H9 (cell line): ENCODE measurements at places on chromosomes 3 and 15.

DNA sequence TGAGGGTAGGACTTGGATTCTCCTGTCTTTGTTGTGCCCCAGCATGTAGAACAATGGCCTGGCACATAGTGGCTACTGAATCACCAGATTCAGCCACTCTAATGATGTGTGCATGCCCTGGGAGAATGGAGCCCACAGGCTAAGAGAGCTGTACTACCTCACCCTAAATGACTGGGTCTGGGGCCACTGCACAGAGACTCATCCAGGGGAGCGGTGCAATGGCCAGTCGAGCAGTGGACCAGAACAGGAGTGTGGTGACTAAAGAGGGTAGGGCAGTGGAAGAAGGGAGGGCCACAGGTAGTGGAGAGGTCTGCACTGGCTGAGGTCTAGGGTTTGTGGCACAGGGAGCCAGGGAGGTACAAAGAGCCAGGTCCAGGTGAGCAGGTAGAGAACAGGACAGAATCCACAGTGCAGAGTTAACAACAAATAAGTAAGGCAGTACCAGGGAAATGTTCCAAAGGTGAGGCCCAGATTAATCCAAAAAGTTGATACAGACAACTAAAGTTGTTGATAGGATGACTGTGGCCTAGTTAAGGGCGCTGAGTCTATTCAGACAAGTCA, 142.7 kb upstream of the ATP11B start:
- DNase-seq: no peak

- no peak for DNase-seq
Observed at GRCh38 chr3:32719335-32719734, 34.3 kb downstream of the CNOT10 start.

- no peak for DNase-seq
Observed at GRCh38 chr3:23987356-23987755, 42.3 kb downstream of the NR1D2 start.

DNA sequence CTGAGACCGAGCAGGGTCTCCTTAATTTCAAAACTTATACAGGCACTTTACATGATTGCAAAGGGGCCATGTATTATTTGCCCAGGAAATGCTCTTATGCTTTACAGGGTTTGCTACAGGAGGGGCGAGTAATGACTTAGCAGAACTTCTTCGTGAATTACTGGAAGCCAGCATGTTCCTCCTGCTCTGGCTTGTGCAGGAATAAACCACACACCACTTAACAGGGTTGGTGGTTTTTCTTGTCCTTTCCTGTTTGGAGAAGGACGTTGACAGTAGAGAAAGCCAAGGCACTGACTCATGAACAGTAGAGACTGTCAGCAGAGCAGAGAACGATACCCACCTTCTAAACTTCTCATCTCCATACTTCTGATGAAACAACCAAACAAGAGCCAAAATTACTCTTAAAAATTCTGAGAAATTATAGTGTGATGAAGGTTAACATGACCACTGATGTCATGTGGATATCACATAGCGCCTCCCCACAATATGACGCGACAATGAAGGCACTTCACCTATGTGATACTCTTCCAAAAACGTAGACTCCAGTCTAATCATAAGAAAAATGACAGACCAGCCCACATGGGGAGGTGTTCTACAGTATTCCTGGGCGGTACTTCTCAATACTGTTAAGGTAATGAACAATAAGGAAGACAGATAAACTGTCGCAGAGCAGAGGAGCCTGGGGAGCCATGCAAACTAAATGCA, 24.7 kb upstream of the MCTP2 start:
- DNase-seq: no peak

GRCh38 chr15:63522225-63522578, 17.8 kb downstream of the USP3 start:
- DNase-seq: no peak

DNA sequence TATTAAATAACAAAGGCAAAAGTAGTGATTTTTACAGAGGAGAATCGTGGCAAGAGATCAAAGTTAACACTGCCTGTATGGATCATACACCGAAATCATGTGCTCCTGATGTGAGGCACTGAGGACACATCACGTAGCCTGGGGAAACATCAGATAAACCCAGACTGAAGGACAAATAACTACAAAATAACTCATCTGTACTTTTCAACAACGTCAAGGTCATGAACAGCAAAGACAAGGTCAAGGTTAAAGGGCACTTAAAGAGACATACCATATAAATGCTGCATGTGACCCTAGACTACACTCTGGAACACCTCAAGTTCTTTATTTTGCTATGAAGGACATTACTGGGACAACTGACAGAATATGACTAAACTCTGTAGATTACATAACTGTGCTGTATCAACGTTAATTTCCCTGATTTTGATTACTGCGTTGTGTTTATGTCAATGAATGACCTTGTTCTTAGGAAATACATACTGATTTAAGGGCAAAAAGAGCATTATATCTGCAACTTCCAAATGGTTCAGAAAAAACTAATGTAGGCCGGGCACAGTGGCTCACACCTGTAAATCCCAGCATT, 48.1 kb downstream of the CHSY1 start:
- DNase-seq: no peak

- no peak for DNase-seq
Observed at GRCh38 chr3:129614435-129614834, 8.0 kb upstream of the PLXND1 start.

- DNase-seq: peak; percentile 53
Observed at GRCh38 chr3:82707035-82707434, 945.6 kb upstream of the GBE1 start.

GRCh38 chr3:42706721-42707619, 4.4 kb upstream of the HHATL start:
- DNase-seq: no peak

DNA sequence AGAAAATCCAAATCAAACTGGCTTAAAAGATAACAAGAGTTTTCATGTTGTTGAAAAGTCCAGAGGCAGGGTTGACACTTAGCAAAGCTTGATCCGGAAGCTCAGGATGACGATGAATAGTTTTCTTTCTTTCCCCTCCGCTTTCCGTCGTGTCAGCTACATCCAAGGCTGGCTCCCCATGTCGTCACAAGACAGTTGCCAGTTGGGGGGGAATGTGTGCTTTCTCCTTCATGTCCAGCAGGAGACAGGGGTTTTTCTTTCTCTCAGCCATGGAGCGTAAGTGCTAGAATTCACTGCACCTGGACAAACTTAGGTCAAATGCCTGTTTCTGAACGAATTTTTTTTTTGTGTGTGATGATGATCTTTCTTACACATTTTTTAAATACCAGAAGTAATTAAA, 273.8 kb upstream of the RGMA start:
- DNase-seq: peak; percentile 40

GRCh38 chr15:58742819-58743502, 6.5 kb downstream of the ADAM10 start:
- no peak for DNase-seq

DNA sequence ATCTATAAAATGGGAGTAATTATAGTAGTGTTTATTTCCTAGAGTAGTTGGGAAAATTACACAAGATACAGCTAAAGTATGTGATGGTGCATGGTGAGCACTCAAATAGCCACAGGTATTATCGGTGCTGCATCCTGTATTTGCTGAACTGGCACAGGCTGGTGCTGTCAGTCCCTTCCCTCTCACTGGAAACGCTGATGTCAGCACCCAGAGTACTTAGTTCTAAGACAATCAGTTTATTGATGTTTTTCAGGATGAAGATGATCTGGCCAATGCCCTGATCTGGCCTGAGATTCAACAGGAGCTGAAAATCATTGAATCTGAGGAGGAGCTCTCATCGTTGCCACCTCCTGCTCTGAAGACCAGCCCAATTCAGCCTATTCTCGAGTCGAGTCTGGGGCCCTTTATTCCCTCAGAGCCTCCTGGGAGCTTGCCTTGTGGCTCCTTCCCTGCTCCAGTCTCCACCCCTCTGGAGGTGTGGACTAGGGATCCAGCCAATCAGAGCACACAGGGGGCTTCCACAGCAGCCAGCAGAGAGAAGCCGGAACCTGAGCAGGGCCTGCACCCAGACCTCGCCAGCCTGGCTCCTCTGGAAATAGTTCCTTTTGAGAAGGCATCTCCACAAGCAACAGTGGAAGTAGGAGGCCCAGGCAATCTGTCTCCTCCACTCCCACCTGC, 49.7 kb downstream of the TMEM39A start:
- DNase-seq: peak; percentile 73

GRCh38 chr3:87047852-87048251, 56.9 kb upstream of the VGLL3 start:
- no peak for DNase-seq

DNA sequence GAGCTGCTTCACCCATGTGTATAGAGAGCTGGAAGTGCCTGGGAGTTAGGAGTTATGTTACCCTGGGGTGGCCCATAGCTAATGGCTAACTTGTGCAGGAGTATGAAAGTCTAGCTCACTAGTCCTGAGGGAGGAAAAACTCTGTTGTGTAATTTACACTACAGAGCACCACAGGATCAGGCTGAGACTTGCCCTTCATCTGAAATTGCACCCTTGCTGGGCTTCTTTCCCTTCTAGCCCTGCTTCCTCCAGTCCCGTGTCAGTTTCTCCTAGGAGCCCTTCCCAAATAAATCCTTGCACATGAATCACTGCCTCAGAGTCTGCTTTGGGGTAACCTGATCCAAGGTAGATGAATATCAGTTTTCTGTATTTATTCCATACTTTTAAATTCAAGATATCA, 40.0 kb downstream of the CTXND1 start:
- no peak for DNase-seq

DNA sequence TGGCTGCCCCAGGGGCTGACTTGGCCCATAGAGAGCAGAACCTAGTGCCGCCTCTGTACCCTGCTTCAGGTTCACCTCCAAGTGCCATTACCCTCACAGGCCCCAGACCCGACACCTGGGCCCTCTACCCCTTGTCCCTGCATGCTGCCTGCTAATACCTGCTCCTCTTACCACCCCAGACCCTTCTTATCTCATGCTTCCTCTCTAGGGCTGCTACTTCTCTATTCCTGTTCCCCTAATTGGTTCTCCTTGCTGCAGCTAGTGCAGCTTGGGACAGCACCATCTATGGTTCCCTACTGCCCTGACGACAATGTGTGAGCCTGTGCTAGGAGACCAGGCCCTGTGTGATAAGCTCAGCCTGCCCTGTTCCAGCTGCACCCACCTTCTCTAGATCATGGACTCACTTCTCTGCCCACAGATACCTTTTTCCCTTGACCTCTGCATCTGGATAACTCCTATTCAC, 15.3 kb downstream of the HDAC11 start:
- no peak for DNase-seq

- no peak for DNase-seq
Observed at GRCh38 chr3:155182467-155182866, 102.3 kb downstream of the MME start.

- DNase-seq: no peak
Observed at GRCh38 chr3:111926266-111926676, 52.6 kb upstream of the ABHD10 start.

GRCh38 chr15:23850666-23851065, 163.6 kb upstream of the NDN start:
- no peak for DNase-seq

DNA sequence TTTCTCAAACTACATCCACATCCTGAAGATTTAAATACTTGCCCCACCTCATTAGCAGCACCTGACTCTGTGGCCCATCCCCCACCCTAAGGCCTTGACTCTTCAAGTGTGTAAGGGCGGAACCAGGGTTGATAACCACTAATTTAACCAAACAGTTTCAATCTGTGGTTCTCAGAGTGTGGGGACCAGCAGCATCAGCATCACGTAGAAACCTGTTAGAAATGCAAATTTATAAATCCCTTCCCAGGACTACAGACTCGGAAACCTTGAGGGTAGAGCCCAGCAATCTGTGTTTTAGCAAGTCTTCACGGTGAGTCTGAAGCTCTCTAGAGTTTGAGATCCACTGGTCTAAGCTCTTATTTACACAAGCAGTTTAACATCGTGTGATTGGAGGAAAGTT, 12.4 kb downstream of the GNB4 start:
- peak; percentile 41 for DNase-seq

- no peak for DNase-seq
Observed at GRCh38 chr3:4995500-4996053, 16.3 kb downstream of the BHLHE40 start.

- no peak for DNase-seq
Observed at GRCh38 chr3:153103406-153103945, 58.5 kb upstream of the RAP2B start.

DNA sequence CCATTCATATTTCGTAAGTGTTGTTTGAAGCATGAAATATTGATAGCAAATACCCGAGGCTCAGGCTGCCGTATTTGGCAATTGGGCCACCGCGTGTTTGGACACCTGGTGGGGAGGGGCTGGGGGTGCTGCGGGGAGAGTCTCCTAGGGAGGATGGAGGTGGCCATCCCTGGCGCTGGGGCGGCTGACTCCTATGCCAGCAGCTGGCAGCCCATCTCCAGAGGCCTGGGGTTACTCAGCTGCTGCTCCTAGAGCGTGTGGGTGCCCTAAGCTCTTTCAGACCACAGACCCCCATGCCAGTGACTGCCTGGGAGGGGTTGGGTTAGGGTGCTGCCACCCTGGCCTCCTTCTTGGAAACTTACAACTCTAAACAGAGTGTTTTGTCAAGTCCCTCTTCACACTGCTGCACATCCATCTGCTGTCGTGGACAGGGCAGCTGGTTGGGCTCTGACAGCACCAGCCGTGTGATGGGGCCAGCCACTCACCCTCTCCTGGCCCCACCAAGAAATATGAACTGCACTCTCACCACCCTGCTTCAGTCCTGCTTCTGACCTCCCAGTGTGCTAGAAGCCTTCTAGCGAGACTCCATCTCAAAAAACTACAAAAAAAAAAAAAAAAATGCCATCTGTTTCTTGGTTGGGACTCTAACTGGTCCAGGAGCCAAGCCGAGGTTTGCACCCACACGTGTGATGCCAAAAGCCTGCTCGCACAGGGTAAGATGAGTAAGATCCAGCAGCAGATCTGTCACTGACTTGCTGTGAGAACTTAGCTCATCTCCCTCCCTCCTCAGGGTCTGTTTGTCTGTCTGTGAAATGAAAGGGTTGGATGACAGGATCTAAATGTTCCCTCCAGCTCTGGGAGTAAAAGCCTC, 156.2 kb downstream of the MEGF11 start:
- no peak for DNase-seq

DNA sequence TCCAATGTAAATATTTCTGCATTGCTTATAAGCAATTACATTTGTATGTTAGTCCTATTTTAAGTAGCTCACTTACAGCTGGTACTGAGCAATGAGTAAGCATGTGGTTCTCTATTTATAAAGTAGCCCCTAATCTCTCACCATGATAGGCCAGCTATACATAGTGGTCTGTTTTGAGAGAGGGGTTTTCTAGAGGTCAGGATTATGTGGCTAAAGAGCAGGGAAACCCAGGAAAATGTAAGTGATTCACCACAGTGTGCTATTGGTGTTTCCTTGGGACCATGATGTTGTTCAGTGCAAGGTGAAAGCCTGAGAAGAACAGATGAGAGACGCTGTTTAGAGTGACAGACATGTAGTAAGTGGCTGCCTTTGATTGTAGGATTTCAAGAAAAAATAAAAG, 26.4 kb downstream of the RBMS3 start:
- DNase-seq: no peak

GRCh38 chr3:124812291-124813265, 74.6 kb downstream of the ITGB5 start:
- DNase-seq: no peak
